ENCODE measurements at places on chromosomes 11 and 22.

DNA sequence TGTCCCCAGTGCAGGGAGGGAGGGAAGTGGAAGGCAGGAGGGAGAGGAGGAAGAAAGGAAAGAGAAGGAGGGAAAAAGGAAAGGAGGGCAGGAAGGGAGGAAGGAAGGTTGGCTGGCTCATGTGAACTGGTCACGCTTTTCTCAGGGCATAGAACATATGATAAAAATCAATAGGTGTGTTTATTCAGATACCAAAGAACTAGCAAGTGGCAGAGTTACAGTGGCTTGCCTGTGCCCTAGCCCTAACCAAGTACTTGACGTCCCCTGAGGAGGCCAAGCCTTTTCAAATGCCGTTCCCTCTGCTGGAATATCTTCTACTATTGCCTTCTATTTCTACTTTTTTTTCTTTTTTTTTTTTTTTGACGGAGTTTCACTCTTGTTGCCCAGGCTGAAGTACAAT lies 33.5 kb downstream of the CHRDL2 start:
- DNase-seq, result no peak

DNA sequence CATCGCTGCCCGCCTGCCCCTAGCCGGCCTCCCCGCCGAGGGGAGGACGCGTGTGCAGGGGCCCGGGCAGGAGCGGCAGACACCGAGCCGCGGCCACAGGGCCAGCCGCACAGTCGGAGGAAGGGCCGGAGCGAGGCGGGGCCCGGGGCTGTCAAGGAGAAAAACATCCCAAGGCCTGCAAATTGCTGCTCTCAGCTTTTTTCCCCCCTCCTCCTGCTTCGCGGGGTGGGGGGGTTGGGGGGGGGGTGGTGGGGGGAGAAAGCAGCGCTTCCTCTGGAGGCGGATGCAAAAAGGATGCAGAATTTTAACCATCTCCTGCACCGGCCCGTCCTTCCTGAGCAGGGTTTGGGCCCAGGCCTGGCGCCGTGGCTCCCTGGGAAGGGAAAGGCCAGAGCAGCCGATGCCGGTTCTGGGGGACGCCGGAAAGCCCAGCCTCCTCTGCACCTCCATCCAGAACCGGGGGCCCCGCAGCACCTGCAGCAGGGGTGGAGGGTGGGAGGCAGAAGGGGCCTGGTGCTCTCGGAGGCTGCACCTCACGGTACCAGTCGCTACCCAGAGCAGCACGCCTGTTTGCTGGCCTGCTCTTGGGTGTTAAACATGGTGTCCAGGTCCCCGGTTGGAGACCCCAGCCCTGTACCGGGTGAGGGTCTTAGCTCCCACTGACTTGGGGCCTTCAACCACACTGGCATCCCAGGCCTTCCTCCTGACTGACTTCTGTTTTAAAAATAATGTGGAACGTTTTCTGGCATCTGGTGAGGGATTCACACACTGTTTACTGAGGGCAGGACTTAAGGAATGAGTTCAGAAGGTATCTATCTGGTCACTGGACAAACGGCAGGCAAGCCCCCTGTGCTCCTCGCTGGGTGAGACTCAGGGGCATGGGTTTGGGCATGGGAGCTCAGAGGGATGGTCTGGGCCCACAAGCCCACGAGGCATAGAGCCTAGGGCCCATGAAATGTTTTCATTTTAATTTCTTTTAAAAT lies 77.4 kb upstream of the WNT7B start:
- DNase-seq, result no peak

DNA sequence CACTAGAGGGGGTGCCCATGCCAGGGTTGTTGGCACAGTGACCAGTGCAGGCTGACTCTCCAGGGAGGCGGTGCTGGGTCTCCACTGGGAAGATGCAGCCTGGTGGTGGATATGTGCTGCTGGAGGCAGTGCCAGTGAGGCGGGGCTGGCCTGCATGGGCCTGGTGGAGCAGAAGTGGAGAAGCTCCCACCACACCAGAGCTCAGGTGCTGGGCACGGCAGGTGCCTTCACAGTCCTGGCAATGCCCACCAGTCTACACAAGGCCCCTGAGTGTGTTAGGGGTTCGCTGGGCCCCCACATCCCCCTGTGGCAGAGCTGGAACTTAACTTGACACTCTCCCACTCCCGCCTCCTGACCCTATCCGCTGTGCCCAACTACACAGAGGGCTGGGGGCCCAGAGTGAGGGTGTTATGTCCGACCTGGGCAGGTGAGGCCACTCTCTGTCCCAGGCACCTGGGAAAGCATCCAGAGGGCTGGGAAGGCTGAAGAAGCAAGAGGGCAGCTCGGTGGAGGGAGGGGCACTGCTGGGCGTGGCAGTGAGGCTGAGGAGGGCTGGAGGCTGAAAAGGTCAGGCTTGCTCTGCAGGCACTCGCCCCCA lies 102.4 kb upstream of the B3GAT1 start:
- no peak for DNase-seq

- no peak for DNase-seq
Measured at GRCh38 chr22:29719899-29720645, at the start of gene CABP7. Gene CABP7, plus strand, starts transcription at chr22:29720003. Its CDS starts 422 bp downstream, at chr22:29720425.

- no peak for DNase-seq
Measured at GRCh38 chr22:35521358-35522224, 19.0 kb upstream of the RASD2 start.

DNA sequence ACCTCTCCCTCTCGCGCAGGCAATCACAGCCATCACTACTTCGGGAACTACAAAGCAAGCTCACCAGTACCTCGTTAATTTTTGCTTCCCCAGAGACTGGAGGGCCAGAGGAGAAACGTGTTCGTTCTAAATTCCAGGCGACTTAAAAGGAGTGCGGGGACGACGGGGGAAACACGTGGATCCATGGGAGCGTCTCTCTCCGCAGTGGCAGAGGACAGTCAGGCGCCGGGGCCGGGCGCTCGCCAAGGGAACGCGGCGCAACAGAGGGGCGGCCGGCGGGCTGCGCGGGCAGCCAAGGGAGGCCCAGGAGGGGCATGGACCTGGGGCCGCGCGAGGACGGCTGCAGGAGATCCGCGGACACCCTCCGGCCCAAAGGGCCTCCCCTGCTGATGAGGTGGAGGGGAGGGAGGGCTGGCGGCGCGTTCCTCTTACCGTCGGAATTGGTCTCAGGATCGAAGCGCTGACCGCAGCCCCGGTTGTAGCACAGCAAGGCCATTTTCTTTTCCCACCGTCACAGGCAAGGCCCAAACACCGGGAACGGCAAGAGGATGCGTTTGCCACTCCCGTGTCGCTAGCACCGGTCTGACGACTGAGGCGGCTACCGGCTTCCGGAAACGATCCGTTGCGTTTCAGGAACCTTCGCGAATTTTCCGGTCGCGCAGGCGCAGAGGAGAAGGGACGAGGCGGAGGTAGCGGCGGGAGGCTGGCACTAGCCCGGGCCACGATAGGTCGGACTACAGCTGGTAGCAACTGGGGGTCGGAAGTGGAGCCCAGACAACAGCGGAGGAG lies at the start of gene CHORDC1:
Gene CHORDC1, minus strand, starts transcription at position 591 of the 789 bp plus-strand sequence. Its CDS starts 95 bp downstream, at position 496.
- DNase-seq, result peak; percentile 93

GRCh38 chr11:75174781-75175370 lies 24.0 kb downstream of the SLCO2B1 start:
- DNase-seq, result no peak

DNA sequence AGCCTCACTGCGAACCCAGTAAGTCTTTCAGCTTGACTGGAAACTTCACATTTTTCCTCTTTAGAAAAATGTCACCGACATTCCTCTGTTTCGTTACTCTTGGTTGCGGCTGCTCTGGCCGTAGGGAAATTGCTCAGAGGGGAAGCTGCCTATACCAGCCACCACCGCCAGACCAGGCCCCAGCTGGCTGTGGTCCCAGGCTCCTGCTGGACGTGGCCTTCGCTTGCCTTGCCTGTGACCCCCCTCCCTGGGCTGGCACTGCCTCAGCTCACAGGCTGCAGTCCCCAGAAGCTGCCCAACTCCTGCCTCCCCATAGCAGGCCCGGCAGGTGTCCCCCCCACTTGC lies 197.8 kb downstream of the MN1 start:
- DNase-seq, result no peak

GRCh38 chr11:106021967-106022794 lies at the start of gene MSANTD4:
Gene MSANTD4, minus strand, starts transcription at chr11:106022240. Its CDS starts 11,323 bp downstream, at chr11:106010917.
- peak; percentile 91 for DNase-seq

DNA sequence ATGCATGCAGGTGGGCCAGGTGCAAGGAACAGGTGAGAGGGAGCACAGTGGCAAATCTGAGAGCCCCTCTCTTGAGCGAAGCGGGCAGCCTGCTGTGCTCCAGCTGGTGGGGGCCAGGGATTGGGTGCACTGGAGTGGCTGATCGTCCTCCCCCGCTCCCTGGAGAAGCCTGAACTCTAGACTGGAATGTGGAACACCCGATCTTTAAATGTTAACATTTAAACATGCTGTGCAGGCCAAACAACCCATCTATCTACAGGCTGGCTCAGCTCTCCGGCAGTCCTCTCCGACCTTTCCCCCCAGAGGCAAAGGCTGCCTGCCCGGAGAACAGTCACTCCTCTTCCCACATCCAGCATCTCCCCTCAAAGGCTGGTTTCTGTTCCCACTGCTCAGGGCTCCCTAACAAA lies 5.1 kb downstream of the MRGPRF start:
- DNase-seq, result no peak

- DNase-seq, result no peak
Measured at GRCh38 chr11:10492084-10492483, 37.0 kb downstream of the AMPD3 start.

DNA sequence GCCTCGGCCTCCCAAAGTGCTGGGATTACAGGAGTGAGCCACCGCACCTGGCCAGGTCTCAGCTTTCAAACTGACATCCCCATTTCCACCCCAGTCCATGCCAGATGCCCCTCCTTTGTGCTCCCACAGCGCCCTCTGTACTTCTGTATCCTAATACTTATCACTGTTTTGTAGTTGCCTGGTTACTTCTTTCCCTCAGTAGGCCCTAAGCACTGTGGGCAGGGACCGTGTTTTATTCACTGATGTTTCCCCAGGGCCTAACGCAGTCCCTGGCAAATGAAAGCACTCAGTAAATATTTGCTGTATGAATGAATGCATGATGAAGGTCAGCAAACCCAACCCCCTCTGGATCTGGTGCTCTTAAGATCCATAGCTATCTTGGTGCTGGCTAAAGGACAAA lies 2.2 kb upstream of the TRIM3 start:
- DNase-seq, result no peak

DNA sequence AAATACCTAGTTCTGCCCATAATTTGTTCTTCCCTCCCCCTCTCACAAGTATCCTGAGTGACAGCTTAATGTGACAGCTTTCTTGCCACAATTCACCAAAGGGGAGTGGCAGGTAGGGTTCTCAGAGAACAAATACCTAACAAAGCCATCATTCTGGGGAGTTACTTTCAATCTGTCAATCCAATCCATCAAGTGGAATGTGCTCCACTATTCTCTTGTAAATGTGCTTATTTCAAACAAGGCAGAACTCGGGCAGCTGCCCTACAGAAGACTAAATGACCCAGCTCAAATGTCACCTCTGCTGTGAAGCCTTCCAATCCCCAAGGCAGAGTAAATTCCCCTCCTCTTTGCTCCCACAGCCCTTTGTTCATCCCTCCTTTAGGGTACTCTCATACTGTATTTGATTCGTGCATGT lies 27.8 kb downstream of the LGR4 start:
- DNase-seq, result no peak

GRCh38 chr11:18844753-18845367 lies 53.3 kb upstream of the PTPN5 start:
- no peak for DNase-seq

- DNase-seq, result no peak
Measured at GRCh38 chr11:63873311-63873710, 34.4 kb downstream of the MARK2 start.

DNA sequence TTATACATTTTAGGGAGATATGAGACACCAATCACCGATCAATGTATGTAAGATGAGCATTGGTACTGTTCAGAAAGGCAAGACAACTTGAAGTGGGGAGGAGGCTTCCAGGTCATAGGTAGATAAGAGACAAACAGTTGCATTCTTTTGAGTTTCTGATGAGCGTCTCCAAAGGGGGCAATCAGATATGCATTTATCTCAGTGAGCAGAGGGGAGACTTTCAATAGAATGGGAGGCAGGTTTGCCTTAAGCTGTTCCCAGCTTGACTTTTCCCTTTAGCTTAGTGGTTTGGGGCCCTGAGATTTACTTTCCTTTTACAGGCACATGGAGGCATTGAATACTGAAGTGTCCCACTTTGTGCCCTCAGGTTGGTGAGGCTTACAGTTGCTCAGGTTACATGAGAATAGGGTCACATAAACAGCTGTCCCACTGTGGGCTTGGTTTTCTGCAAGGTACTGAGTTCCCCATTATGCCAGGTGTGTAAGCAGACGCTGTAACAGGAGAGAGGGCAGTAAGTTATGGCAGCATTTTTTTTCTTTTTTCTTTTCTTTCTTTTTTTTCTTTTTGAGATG lies 129.8 kb upstream of the SERPIND1 start:
- DNase-seq, result no peak

- DNase-seq, result no peak
Measured at GRCh38 chr11:46876471-46876870, 30.4 kb upstream of the CKAP5 start.

- DNase-seq, result no peak
Measured at GRCh38 chr11:47570651-47571356, 5.4 kb downstream of the PTPMT1 start.

DNA sequence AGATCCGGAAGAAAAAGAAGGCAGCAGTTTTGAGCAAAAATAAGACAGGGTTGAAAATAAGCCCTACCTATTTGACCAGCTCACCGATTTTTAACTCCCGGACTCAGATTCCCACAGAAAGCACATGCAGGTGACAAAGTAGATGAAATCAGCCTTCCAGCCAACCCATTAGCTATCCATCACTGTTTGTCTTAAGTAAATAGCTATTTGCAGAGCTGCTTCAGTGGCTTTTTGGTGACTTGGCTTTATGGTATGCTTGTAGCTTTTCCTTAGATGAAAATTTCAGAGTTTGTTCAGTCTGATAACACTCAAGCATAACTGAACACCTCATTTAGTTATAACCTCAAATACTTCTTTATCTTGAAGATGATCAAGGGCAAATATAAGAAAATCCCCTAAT lies 192.6 kb downstream of the HIPK3 start:
- no peak for DNase-seq

DNA sequence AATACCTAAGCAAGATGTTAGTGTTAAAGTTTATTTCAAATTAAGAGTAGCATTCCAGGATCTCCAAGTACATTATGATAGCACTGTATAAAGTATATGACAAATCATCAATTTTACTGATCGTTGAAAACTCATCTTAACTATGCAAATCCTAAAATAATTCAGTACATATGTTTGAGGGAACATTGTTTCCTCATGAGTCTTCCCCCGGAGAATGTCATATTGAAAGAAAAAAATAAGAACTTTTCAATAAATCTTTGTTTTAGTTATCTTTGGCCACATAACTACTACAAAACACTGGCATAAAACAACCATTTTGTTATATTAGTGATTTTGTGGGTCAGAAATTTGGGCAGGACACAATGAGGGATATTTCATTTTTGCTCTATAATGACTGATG lies 135.4 kb downstream of the METTL15 start:
- DNase-seq, result no peak

DNA sequence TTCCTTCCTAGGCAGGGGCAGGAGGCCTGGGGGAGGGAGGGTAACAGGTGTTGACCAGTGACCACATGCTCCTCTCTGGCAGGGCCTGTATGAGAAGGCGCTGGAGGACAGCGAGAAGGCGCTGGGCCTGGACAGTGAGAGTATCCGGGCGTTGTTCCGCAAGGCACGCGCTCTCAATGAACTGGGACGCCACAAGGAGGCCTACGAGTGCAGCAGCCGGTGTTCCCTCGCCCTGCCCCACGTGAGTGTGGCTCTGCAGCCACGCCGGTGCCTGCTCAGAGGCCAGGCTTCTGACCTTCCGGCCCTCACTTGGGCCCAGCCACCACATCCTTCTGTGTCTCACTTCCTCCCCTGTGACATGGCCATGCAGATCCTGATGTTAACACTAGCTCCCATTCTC lies 25.8 kb downstream of the ZC3H7B start:
- DNase-seq, result no peak

Measured in stimulated activated CD8-positive, alpha-beta memory T cell treated with anti-CD3 and anti-CD28 coated beads, Interleukin-7, amount 100 ng/mL, for 1 hour (primary cell).